Stomach (tissue), 19 donors: ENCODE measurements at places on chromosomes 2 and 18.

DNA sequence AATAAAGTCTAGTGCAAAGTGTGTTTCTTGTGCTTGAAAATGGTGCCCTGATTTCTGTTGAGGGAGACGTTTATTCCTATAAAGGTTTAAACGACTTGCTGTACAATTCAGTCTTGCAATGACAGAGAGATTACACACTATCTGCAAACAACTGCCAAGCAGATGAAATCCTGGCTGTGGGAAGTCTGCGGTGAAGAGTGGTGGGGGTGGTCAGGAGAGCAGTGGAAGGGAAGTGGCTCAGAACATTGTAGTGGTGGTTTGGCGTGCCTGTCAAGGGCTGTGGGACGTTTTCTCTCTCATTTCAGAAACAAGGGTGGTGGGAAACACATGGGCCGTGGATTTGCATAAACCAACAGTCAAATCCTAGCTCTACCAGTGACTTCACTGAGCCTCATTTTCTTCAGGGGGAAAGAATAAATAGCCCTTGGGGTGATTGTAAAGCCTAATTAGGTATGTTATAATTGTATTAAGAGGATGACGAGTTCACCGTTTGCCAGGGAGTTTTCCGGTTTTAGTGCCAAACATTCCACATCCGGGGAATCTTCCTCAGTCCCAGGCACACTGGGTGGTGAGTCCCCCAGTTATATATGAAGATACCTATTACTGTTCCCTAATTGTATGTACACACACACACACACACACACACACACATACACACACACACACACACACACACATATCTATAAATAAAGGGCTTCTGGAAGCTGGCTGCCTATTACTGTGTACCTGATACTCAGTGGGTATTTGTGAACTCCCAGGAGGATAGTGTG lies 115.0 kb downstream of the SPTBN1 start:
- DNase-seq: peak; percentile 64

GRCh38 chr2:189516546-189516945 lies 64.0 kb downstream of the SLC40A1 start:
- no peak for DNase-seq

- DNase-seq: no peak
These were observed 20.7 kb downstream of the FOSL2 start for GRCh38 chr2:28413152-28413898.

DNA sequence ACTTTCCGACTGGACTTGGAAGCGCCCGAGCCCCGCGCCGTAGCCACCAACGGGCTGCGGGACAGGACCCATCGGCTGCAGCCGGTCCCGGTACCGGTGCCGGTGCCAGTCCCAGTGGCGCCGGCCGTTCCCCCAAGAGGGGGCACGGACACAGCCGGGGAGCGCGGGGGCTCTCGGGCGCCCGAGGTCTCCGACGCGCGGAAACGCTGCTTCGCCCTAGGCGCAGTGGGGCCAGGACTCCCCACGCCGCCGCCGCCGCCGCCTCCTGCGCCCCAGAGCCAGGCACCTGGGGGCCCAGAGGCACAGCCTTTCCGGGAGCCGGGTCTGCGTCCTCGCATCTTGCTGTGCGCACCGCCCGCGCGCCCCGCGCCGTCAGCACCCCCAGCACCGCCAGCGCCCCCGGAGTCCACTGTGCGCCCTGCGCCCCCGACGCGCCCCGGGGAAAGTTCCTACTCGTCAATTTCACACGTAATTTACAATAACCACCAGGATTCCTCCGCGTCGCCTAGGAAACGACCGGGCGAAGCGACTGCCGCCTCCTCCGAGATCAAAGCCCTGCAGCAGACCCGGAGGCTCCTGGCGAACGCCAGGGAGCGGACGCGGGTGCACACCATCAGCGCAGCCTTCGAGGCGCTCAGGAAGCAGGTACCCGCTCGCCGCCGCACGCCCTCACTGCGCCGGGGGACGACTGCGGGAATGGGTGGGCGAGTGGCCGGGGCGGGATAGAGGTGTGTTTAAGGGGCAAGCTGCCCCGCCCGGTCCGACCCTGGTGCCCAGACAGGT lies 713 bp downstream of the ATOH8 start:
- peak; percentile 82 for DNase-seq

- no peak for DNase-seq
These were observed 801.3 kb upstream of the ID2 start for GRCh38 chr2:7880566-7880965.

- DNase-seq: no peak
These were observed 429 bp downstream of the C2orf76 start for GRCh38 chr2:119366161-119366648.

DNA sequence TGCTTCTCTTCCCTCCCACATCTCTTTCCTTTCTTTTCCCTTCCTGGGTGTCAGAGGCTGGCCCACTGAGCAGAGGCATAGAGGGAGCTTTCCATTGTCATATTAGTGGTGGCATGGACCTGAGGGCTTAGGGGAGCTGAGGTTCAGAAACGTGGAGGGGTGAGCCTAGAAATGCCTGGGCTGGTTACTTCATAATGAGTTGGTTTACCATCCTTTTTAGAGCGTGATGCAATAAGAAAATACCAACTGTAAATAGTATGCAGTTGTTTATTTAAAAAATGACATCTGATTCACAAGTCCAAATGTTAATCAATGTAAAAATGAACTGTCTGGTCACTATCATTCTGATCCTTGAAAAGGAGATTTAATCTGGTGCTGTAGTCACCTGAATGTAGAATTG lies 46.3 kb downstream of the MYO1B start:
- DNase-seq: no peak

- no peak for DNase-seq
These were observed 2.4 kb downstream of the FBXO11 start for GRCh38 chr2:47903781-47904490.

- peak; percentile 61 for DNase-seq
These were observed 599.5 kb upstream of the SYT4 start for GRCh38 chr18:43876748-43877147.

- no peak for DNase-seq
These were observed 615.6 kb downstream of the ERBB4 start for GRCh38 chr2:211923019-211923418.

DNA sequence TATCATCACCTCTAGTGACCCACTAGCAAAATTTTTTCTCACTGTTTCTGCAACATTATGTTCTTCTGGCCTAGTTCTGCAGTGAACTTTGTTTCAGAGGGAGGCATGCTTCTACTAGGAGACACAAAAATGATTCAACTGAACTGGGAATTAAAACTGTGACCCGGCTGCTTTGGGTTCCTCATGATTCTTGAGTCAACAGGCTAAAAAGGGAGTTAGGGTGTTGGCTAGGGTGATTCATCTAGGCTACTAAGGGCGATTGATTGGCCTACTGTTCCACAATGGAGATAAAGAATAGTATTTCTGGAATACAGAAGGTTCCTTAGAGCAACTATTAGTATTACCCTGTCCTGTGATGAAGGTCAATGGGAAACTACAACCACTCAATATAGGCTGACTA lies 179.5 kb downstream of the PPP1R1C start:
- no peak for DNase-seq

DNA sequence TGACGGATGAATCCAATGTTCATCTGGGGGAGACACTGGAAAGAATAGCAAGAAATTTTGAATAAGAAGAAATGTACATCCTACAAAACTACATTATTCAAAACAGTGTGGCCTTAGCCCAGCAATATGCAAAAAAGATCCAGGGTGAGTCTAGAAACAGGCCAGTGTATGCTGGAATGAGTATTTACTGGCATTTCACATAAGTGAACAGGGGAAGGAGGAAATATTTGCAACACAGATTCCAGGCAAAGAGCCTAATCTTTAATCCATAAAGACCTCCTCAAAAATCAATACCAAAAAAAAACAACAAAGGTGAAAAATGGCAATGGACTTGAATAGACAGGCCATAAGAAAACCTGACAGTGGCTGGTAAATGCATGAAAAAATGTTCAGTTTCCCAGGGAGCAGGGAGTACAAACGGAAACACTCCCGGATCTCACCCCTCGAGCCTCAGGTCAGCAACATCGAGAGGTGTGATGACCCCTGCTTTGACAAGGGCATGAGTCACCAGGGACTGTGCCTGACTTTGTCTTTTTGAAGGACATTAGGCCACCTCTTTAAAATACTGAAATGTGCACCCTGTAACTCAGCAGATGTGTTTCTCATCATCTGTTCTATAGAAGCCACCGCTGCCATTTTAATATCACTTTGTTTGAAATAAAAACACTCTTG lies 12.7 kb upstream of the GPC1 start:
- no peak for DNase-seq

DNA sequence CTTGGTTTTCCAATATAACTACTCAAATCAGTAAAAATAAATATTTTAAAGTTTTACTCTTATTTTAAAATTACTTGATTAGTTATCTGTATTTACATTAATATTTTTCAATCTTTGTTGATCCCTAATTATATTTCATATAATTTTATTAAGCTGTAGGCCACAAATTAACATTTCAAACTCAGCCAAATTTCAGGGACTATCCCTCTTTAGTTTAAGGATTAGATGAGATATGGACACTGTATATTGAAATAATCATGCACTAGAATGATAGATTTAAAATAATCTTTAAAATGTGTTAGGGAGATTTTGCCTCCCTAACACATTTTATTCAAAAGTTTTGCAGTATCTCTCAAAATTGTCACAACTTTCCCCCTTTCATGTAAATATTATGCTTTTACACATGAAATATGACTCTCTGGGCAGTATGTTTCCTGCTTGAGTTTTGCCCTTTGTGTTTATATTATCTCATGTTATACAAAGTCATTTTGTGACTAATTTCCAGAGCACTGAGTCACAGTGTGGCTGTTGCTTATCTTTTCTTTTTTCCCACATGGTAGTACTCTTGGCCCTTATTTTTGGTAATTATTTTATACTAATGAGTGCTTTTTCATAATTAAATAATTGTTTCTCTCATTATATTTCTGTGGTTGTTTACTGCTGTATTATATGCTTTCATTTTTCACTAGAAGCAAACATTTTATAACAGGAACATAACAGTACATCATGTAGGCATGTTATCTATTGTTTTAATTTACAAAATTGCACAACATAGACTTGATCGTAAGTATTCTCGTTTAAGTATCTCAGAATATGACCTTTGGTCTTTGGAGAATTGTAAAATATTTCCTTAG lies 1.2 kb downstream of the TFPI start:
- peak; percentile 64 for DNase-seq

DNA sequence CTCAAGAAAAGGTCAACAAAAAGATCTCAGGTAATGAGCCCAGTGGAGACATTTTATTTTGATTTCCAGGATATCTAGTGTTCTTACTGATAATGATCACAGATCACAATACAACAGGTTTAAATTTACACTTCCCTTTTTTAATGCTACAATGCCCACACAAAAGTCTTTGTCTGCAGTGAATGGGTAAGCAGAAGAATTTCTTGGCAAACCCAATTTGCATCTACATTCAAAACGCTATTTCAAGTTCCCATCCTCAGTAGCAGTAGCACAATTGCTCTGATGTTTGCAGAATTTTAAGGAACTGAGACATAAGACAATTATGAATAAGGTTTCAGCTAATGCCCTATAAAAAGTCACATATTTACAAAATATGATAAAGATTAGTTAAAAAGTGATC lies 929.4 kb upstream of the PIK3C3 start:
- DNase-seq: no peak

GRCh38 chr2:9310377-9310776 lies 103.8 kb downstream of the ASAP2 start:
- peak; percentile 65 for DNase-seq

GRCh38 chr2:53711271-53711780 lies 56.3 kb upstream of the CHAC2 start:
- DNase-seq: no peak

GRCh38 chr18:49023271-49023937 lies 72.6 kb upstream of the SMAD7 start:
- peak; percentile 20 for DNase-seq

- DNase-seq: no peak
These were observed 168.1 kb downstream of the TRIB2 start for GRCh38 chr2:12884713-12885282.

DNA sequence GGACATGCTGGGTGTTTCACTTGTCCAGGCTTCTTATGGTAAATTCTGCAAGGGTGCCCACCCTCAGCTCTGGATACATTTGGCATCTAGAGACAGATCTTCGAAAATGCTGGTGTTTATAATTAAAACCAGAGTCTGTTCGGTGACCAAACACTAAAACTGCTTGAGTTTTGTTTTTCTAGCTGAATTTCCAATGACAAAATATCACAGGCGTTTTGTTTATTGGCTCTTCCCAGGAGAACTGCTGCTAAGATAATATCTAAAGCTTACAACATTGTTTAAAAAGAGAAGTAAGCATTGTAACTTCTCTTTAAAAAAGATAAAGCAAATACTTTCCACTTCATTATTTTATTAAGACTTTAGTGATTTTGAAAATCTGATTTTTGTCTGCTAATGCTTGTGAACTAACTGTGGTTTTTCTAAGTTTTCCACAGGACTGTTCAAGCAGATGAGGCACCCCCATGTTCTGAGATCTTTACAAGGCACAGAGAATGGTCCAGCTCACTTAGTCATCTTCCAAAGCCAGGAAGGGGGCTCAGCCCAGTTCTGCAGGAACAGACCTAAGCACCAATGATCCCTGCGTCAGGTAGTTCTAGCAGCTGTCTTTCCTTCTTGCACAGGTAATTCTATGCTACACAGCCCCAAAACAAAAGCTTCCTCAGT lies 94.8 kb upstream of the LTBP1 start:
- DNase-seq: no peak
